ENCODE measurements at places on chromosomes 3 and 15.

- no peak for DNase-seq
These were observed 42.2 kb downstream of the B3GNT5 start for GRCh38 chr3:183295211-183295610.

DNA sequence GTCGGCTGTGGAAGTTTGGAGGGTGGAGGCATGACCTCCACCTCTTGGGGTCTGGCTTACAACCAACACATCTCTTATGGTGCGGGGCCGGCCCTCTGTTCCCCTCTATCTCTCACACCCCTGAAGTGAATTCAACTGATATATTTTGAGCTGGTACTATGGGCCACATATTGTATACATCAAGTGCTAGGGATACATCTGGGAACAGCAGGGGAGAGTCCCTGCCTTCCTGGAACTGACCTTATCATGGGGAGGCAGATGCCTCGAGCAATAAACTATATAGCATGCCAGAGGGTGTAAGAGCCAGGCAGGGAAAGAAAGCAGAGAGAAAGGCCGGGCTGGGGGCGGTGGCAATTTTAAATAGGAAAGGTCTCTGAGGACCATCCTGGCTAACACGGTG, 60.4 kb upstream of the TRPM1 start:
- DNase-seq: no peak

GRCh38 chr15:45130291-45131000, 652 bp downstream of the DUOX1 start:
- DNase-seq: no peak

GRCh38 chr3:41997702-41998550, 36.0 kb upstream of the ULK4 start:
- DNase-seq: peak; percentile 48

GRCh38 chr3:80542456-80542855, 774.7 kb upstream of the ROBO1 start:
- DNase-seq: no peak

GRCh38 chr3:151228666-151229040, 25.6 kb upstream of the GPR171 start:
- DNase-seq: peak; percentile 45

DNA sequence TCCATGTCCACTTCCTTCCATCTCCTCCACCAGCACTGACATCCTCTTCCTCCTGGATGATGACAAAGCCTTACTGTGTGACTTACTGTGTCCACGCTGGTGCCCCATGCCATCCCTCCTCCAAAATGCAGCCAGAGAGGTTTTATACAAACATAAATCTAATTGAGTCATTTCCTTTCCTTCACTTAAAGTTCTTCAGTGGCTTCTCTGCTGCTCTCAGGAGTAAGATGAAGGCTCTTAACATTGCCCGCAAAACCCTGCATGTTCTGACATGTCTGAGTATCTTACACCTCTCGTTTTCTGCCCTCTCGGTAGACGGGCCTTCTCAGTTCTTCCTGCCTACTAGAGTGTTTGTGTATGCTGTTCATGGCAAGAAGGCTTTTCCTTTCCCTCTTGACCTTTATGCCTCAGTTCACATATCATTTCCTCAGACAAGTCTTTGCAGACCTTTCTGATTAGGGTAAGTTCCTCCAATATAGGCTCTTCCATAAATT, 175.5 kb downstream of the CFAP20DC start:
- DNase-seq: no peak

- no peak for DNase-seq
These were observed 3.5 kb downstream of the HDC start for GRCh38 chr15:50261981-50262380.

DNA sequence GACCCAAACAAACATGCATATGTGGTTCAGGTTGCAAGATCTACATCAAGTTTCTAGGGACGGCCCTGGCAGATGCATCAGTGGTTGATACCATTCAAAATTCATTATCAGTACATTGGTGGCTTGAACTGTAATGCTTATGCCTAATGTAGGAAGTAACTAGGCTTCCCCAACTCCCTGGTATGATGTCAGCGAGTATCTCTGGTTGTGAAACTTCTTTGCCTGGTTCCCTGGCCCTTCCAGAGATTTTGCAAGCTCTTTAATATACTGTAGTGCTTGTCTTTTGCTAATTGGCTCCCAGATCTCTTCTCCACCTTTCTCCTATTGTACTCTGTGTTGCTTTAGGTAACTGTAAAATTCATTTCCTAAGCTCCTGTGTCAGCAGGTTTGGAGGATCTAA, 114.8 kb upstream of the RARB start:
- DNase-seq: no peak

Data from right hindlimb (tissue), 1 donor.